RWPE1 (cell line): ENCODE measurements at places on chromosomes 12 and 14.

DNA sequence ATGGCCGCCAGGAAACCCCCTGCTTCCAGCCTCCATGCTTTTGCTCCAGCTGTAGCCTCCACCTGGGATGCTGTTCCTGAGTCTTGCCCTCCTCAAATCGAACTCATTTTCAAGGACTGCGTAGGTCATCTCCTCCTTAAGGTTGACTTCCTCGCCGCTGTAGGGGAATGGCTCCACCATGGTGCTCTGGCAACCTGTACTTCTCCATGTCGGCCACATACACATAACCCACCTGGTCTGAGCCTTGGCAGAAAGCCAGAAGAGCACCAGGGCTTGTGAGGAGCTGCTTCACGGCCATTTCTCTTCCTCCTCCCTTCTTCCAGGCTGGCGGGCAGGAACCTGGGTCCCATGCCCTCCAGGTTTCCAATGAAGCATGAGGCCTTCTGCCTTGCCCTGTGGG is 36.7 kb upstream of the BEGAIN start:
- DNase-seq, result no peak

DNA sequence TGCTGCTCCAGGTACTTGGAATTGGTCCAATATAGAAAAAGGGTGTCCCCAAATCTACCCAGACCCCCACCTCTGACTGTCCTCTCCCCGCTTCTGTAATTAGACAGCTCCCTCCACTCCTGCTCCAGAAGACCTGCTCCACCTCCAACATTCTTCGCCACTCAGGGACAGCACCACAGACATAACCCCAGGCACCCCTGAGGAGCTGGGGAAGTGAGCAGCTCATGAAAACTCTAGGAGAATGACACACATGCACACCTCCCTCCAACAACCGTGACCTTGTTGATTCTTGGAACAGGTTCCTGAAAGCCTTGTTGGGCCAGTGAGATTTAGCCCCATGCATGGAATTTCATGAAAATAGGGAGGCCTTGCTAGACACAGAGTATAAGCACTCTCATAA is 8.2 kb downstream of the KRT4 start:
- DNase-seq, result no peak

DNA sequence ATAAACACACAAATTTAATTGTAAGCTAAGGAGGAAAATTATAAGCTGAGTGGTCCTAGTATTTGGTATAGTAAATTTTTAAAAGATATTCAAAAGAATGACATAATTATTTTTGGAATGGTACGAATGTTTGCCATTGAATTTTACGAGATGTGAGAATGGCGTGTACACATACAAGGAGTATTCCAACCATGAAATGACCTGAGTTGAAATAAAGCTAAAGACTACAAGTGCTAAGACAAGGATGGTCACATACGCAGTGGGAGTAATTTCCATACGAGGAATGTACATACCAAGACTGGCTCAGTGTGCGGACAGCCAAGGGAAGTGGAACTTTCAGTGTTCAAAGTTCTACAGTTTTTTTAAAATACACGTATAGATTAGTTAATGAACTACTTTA is 21.1 kb upstream of the ETV6 start:
- no peak for DNase-seq

- no peak for DNase-seq
Measured at GRCh38 chr12:12726555-12727093, 9.5 kb downstream of the CDKN1B start.

GRCh38 chr12:2689879-2690278 is 104.9 kb upstream of the FKBP4 start:
- DNase-seq, result no peak

DNA sequence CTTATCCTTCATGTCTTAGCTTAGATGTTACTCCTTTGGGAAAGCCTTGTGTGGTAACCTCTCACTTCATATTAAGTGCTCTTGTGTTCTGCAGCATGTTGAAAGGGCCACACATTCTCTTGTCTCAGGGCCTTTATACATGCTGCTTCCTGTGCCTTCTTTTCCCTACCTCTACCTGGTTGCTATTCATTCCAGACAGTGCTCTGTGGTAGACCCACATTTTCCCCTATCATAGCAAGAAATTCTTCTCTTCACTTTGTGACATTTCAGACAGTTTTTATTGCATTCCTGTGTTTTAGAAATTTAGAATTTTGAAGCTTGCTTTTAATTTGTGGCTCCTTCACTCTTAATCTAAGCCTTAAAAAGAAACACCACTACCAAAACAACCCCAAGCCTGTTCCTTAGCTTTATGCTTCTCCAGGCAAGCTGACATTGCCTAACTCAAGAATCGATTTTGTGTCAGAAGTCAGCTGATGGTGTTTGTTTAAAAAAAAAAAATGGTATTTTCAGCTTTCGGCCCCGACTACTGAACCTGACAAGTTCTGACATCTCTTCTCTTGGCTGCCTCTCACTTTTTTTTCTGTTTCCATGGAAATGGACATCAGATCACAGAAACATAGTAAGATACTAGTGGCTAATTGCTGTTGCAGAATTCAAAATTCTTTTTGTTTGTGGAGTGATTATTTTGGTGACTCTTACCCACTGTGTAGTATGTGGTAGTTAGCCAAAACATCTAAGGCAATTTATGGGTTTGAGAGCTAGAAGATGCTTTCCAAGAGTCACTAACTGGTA is 156.3 kb downstream of the NUBPL start:
- DNase-seq, result peak; percentile 3

DNA sequence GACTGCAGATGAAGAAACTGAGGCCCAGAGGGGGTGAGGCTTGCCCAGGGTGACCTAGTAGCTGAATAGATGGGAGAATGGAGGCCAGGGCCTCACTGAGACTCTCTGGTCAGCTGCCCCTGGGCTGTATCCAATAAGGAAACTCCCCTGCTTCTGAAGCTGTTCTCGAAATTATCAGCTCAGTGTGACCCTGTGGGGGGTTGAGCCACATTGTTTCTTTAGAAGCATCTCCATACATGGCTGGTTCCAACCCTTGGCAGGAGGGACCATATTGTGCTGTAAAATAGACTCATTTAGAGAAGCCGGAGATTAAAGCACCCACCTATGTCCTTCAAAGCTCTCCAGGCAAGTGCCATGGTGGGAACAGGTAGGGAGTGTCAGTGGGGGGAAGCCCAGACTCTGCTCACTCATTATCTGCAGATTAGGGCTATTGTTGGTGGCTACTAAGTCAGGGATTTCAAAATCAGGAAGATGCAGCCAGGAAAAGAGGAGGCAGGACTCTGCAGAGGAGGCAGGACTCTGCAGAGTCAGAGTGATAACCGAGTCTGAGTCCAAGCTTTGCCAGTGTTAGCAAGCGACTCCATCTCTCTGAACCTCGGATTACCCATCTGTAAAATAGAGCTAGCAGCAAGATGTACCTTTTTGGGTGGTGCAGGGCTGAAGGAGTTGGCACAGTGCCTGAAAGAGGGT is 3.5 kb downstream of the SERPINA5 start:
- no peak for DNase-seq

GRCh38 chr12:9342614-9343353 is 134.6 kb upstream of the PZP start:
- DNase-seq, result no peak

GRCh38 chr12:34397591-34398365 is 375.5 kb downstream of the ALG10 start:
- no peak for DNase-seq

GRCh38 chr12:90695415-90695814 is 259.6 kb downstream of the CCER1 start:
- DNase-seq, result no peak

- no peak for DNase-seq
Measured at GRCh38 chr14:97298331-97298730, 501.1 kb downstream of the VRK1 start.

GRCh38 chr12:103169-103981 is 36.8 kb downstream of the IQSEC3 start:
- DNase-seq, result peak; percentile 13

GRCh38 chr14:28482251-28483040 is 284.1 kb upstream of the FOXG1 start:
- DNase-seq, result no peak

- no peak for DNase-seq
Measured at GRCh38 chr12:6899427-6899826, 5.2 kb upstream of the LRRC23 start.

DNA sequence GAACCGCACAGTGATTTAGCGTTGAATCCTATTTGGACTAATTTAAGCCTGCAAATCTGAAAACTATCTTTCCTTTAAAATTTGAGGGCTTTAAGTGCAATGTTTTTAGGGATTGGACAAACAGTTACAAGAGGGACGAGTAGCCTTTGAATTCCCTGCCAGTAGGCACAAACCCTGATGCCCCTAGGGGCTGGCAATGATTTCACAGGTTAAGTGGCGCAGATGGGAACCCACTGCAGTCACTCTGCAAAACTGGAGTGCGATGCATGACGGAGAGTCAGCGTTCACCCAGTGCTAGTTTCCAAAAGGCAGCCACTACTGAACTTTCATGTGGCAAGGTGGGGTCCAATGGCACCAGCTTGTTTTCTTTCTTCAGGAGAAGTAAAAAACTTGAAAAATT is 99.4 kb upstream of the FRMD6 start:
- no peak for DNase-seq

DNA sequence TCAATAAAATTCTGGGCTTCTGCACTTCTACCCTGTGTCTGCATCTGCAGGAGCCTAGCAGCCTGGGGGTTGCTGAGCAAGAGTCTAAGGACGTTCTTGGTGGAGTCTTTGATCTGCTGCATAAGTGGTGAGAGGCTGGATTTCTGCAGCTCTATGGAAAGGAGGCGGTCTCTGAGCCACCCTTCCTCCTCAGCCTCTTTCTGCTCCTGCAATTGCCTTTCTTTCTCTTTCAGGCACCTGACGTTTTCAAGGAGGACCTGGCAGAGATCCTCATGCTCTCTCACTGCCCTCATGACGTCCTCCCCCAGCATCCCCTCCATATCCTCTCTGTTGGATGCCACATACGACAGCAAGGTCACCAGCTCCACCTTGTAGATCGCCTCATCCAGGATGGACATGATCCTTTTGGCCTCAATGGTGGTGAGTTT is 13.6 kb upstream of the TPCN1 start:
- no peak for DNase-seq

GRCh38 chr12:118060301-118061010 is 523 bp downstream of the WSB2 start:
- peak; percentile 41 for DNase-seq

- DNase-seq, result no peak
Measured at GRCh38 chr12:104056419-104056972, 6.5 kb upstream of the GLT8D2 start.

DNA sequence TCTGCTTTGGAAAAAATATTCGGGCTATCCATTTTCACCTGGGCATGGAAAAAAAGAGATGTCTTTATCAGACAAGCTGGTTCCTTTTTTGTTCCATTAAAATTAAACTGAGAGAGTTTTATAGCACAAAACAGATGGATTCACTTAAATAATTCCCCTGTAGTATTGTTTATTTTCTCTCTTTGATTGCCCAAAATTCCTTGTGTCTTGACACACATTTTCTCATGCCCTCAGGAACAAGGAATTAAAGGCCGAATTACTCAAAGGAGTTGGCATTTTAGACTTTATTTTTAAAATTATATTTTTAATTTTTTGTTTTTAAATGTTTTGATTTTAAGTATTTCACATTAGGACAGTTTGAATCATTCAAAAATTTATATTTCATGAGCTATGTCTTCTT is 69.6 kb upstream of the SLCO1C1 start:
- DNase-seq, result no peak

DNA sequence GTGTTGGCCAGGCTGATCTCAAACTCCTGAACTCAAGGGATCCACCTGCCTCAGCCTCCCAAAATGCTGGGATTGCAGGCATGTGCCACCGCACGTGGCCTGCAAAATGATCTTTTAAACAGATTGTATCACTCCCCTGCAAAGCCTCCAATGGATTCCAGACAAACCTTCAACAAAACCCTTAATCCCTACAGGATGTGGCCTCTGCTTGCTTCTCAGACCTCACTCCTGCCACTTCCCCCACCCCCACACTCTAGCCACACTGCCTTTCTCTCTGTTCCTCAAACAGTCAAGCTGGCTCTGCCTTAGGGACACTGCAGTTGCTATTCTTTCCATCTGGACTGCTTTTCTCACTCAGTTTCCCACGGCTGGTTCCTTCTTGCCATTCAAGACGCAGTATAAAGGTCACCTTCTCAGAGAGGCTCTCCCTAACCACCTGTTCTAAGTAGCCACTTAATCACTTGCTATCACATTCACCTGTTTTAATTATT is 47.3 kb upstream of the TMED10 start:
- no peak for DNase-seq

- DNase-seq, result no peak
Measured at GRCh38 chr12:6974180-6974579, 3.5 kb downstream of the EMG1 start.

- no peak for DNase-seq
Measured at GRCh38 chr14:92568621-92569479, 55.3 kb downstream of the RIN3 start.

DNA sequence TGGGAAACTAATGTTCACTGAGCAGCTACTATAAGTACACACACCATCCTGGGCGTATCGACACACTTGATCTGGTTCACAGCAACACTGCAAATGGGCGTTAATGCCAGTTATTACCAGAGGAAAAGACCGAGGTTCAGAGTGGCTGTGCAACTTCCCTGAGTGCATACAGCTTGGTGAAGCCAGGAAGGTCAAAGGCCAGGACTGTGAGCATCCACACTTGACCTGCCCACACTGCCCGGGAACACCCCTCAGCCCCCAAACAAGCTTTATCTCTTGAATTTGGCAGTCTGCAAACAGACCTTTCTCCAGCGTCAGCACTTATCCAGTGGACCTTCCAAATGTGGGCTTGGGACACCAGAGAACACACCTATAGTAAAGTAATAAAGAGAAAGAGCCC is 312.6 kb downstream of the BCL11B start:
- no peak for DNase-seq

GRCh38 chr12:49342914-49343731 is 3.6 kb upstream of the DNAJC22 start:
- no peak for DNase-seq

GRCh38 chr12:5222011-5222461 is 178.4 kb downstream of the KCNA5 start:
- DNase-seq, result no peak

GRCh38 chr12:113165521-113166450 is 16.3 kb downstream of the CFAP73 start:
- DNase-seq, result no peak

DNA sequence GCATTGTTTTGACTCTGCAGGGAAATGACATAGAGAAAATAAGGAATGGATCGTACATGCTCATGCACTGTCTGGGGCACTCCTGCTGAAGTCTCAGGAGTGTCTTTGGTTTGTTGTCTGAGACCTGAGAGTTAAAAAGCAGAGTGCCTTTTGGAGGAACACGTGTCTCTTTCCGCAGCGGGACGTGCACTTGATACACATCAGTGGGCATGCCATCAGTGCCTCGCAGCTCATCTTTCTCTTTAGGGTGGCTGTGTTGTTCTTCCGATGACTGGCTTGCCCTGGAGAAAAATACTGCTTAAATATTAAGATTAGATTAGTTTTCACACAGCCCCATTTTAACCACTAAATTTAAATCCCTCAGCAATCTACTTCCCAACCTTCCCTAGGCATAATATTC is 835.9 kb downstream of the DIO2 start:
- no peak for DNase-seq

DNA sequence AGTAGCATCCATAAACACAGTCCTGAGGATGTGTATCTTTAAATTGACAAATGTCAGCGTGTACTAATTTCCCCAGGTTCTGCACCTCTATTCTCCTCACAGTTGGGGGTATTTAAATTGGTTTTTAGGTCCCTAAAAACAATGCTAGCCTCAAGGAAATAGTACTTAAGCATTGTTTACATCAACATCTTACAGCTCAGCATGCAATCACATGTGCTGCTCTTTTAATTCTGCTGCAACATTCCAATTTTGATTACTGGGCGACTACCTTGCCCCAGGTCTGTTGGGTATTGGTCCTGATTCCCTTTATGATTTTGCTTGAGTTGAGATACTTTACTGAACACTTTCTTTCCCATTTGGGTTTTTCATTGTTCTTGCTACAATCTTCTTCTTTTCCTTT is 616.6 kb downstream of the CCER1 start:
- DNase-seq, result no peak
